Stimulated activated CD8-positive, alpha-beta memory T cell treated with anti-CD3 and anti-CD28 coated beads, Interleukin-7, amount 100 ng/mL, for 1 hour (primary cell): ENCODE measurements at places on chromosomes 16 and 17.

DNA sequence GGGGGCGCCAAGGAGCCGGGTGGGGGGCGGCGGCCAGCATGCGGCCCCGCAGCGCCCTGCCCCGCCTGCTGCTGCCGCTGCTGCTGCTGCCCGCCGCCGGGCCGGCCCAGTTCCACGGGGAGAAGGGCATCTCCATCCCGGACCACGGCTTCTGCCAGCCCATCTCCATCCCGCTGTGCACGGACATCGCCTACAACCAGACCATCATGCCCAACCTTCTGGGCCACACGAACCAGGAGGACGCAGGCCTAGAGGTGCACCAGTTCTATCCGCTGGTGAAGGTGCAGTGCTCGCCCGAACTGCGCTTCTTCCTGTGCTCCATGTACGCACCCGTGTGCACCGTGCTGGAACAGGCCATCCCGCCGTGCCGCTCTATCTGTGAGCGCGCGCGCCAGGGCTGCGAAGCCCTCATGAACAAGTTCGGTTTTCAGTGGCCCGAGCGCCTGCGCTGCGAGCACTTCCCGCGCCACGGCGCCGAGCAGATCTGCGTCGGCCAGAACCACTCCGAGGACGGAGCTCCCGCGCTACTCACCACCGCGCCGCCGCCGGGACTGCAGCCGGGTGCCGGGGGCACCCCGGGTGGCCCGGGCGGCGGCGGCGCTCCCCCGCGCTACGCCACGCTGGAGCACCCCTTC lies 484 bp downstream of the FZD2 start:
- DNase-seq = no peak

DNA sequence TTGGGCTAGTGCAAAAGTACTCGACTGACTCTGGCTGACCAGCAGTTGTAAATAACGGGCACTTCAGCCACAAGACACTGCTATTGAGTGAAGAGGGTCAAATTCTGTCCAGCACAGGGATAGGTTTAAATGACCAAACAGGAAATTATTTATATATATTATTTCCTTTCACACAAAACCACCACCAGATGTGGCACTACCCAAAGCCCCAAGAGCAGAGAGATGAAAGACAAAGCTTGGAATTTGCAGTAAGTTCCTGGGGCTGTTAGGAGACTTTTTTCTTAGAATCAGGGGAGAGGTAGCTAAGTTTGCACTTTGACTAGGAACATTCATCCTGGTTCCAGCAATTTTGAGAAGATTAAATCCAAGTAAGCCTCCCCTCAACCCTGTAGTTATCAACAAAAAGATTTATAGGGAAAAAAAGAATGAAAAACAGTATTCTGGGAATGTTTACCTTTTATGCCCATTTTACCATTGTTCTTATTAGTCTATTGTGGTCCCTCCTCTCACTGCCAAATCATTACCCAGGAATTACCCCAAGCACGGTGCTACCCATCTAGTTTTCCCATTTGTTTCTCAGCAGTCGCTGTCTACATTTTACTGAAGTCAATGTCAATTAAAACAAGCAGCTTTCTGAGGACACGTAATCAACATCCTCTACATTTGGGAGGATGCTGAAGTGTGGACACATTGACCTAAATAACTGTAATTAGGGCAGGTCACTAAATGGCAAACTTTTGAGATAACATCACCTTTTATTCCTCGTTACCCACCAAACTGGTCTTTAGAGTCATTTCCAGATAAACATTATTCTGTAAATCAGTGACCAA lies 43.5 kb downstream of the GRB7 start:
- no peak for DNase-seq

DNA sequence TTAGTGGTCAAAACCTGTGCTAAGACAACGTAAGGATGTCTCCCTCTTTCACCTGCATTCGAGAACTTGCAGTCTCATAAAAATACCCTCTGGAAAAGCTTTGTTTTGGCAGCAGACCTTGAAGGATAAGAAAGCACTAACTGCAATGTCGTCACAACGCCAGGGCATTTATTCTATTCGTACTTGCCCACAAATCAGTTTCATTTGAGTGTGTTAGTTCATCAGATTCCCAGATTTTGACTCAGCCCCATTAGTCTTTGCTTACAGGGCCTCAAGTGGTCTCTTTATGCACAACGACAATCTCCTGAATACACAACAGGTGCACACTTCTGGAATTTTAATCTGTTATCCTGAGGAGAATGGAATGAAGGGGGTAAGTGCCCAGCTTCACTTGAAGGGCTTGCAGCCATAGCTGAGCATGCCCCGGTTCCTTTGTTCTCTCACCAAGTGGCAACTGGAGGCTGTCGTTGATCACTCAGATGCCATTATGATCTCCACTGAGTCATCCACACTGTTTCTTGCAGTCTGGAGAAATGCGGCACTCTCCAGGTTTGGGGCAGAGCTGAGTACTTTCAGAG lies 58.8 kb downstream of the CLEC19A start:
- DNase-seq = no peak

GRCh38 chr17:8916466-8916865 lies 49.0 kb upstream of the PIK3R6 start:
- DNase-seq = no peak

- DNase-seq = peak; percentile 57
Measured at GRCh38 chr17:45640141-45640850, 143.8 kb upstream of the CRHR1 start.

GRCh38 chr17:9897372-9897968 lies 7.6 kb downstream of the RCVRN start:
- no peak for DNase-seq

GRCh38 chr16:57115514-57116182 lies 23.3 kb downstream of the CPNE2 start:
- DNase-seq = no peak

DNA sequence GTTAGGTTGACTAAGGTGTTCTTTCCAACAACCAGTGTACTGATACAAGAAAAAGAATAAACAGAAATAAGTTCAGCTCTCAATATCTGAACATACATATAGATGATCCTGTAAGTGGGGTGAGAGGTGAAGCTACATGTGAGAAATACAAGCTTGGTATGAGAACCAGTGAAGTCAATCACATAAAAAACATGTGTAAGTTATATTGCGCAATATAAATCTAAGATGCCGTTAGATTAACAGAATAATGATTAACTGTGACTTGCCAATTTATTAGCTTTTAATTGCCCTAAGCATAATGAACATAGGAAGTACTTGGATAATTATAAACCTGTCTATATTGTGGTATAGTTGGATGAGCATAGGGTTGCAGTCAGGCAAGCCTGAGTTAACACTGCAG lies 1597.1 kb upstream of the GOT2 start:
- DNase-seq = no peak

GRCh38 chr16:52613508-52613907 lies 66.6 kb upstream of the TOX3 start:
- DNase-seq = no peak

GRCh38 chr17:5892921-5893675 lies 177.1 kb upstream of the WSCD1 start:
- DNase-seq = no peak

- DNase-seq = no peak
Measured at GRCh38 chr16:51328733-51329132, 177.7 kb upstream of the SALL1 start.

- DNase-seq = no peak
Measured at GRCh38 chr17:81453712-81454111, 58.5 kb downstream of the BAHCC1 start.
